ENCODE measurements at places on chromosomes 12 and 14.
A peak's percentile ranks its signal among the peaks of the same experiment; 100 is the strongest.

DNA sequence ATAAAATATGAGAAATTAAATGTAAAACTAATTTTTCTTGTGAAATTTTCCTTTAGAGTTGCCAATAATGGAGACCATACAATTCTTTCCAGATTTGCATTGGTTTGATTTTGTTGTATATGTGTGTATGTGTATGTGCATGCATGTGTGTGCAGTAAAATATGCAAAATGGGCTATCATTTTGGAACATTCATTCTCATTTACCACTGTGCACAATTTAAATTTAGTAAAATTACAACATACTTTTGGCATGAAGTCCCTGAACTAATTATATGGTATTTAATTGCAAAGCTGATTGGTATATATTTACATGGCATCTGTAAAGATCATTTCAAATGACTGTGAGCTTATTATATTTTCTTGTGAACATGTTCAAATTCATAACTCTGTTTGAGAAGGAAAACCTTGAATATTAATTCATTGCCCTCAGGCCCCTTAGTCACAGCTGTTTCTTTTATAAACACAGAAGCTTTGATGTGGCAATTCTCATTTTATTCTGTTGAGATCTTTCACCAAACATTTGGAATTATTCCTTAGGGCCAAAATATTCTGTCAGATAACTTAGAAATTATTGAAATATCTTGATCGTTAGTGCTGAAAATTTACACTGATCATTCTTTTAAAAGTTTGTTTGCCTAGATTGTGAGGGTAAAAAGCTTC, 17.6 kb downstream of the KERA start:
- peak; percentile 4 for DNase-seq

- DNase-seq, result no peak
Observed at GRCh38 chr12:51519755-51520154, 71.3 kb upstream of the SCN8A start.

DNA sequence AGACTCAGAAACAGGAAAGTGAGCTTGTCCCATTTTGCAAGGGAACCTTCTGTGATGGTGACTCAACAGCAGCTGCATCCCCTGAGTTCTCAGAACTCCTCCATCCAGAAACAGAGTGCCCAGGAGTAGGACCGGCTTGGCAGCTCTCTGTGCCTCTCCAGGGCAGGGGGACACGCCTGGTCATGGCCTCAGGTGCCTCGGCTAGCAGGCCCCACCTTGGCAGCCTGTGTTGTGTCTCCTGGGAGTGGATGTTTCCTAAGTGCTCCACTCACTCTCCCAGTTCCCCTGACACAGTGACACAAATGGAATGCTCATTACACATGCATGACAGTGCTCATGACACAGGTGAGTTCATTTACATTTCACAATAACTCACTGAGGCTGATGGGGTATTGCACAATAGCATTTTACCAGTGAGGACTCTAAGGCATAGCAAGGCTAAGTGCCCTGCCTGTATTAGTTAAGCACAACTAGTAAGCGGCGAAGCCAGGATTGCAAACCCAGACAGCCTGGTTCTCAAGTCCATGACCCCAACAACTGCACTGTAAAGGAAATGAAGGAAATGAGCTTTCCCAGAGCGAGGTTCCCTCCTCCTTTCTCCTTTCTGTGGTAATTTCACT, 47.4 kb downstream of the CALM1 start:
- no peak for DNase-seq

DNA sequence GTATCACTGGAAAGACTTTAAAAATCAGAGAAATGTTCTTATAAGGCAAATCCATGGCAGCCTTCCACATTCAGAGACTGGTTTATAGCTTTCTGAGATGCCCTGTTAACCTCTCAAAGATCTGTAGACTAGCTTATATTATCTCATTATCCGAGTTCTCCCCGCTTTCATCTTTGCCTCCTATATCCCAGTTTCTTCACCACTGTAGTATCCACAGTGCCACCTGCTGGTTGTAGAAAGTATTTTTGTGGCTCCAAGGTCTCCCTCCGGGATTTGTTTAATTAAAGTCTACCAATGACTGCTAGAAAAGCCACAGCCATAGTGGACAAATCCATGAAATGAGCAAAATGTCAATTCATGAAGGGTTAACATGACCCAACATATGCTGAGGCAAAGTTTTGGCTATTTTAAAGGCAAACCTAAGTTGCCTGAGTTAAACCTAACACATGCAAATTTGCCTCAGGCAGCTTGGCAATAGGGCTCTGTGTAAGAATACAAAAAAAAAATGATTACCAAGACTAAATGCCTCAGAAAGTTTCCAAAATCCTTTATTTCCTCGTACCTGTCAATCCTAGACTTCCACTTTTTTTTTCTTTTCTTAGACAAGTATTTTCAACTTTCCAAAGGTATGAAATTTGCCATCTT, 218.8 kb upstream of the BMP4 start:
- peak; percentile 66 for DNase-seq

GRCh38 chr12:93336291-93336741, 41.4 kb upstream of the NUDT4 start:
- no peak for DNase-seq

- DNase-seq, result no peak
Observed at GRCh38 chr12:112331886-112332285, 50.3 kb downstream of the HECTD4 start.

- peak; percentile 83 for DNase-seq
Observed at GRCh38 chr12:40107098-40107802, 1.4 kb upstream of the SLC2A13 start.

DNA sequence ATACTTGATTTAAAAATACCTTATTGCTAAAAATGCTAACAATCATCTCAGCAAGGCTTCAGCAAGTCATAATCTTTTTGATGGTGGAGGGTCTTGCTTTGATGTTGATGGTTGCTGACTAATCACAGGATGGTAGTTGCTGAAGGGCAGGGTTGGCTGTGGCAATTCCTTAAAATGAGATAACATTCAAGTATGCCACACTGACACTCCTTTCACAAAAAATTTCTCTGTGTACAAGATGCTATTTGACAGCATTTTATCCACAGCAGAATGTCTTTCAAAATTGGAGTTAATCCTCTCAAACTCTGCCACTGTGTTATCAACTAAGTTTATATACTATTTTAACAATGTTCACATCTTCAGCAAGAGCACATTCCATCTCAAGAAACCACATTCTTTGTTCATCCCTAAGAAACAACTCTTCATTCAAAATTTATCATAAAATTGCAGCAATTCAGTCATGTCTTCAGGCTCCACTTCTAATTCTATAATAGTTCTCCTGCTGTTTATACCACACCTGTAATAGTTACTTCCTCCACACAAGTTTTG, 16.1 kb downstream of the SCAF11 start:
- DNase-seq, result no peak

- no peak for DNase-seq
Observed at GRCh38 chr12:93231938-93232337, 145.8 kb upstream of the NUDT4 start.

DNA sequence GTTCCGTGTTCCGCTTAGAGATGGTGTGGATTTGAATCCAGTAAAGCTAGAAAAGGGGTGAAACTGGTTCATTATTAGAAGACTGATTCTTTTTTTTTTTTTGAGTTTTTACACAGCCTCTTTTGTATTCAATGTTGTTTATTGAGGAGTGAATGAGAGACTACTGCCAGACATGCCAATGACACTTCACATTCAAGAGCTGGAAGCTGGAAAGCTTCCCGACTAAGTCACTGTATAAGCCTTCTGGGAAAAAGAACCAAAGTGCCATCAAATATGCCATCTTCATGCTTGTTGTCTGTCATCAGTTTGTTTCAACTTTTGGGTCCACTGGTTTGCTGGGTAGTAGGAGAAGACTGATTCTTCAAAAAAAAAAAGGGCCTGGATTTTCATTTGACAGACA, 164.8 kb downstream of the ATP23 start:
- DNase-seq, result no peak

GRCh38 chr12:105107171-105107493, 399 bp upstream of the WASHC4 start:
- peak; percentile 70 for DNase-seq

- DNase-seq, result no peak
Observed at GRCh38 chr12:125136702-125137101, 71.5 kb downstream of the AACS start.

DNA sequence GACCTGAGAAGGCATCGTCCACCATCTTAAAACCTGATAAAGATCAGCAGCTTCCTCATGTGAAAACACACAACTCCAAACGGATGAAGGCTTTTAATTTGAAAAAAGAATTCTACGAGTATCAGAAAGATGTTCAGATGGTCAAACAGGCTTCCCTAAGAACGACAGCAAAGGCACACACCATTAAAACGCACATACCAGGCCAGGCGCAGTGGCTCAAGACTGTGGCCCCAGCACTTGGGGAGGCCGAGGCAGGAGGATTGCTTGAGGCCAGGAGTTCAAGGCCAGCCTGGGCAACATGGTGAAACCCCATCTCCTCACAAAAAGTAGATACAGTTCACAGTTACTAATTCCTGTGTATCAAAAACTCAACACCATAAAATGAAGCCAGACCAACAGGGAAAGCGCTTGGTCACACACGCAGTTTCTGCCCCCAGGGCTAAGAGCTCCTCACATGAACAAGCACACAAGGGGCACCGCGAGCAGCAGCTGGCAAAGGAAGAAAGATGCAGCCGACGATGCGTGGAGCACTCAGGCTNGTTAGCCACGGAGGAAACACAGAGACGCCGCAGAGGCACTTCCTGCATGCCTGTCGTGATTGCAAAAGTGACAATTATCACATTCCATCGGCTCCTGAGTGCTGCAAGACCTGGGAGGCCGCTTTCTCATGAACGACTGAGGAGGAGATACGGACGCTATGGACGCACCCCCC, 78.0 kb downstream of the NOC4L start:
- DNase-seq, result peak; percentile 6

- DNase-seq, result no peak
Observed at GRCh38 chr12:26044007-26044394, 80.8 kb downstream of the BHLHE41 start.

GRCh38 chr12:89756194-89756584, 47.6 kb upstream of the ATP2B1 start:
- no peak for DNase-seq

DNA sequence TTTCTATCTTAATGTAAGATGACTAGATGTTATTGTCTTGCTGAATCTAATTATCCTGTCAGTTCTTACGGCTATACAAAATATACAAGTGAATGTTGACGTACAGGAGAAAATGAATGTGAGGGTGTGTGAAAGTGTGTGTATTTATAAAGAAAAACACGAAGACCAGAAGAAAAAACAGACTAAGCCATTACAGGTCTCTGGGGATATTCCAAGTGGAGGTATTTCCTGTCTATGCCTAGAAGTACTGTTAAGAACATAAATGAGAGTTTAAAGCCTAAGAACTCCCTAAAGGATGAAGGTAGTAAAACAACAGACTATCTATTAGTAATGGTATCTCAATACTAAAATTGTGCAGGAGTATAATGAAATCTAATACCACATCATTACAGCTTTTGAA, 7.6 kb downstream of the MDM1 start:
- DNase-seq, result no peak

- DNase-seq, result no peak
Observed at GRCh38 chr12:19026614-19027488, 102.7 kb upstream of the PLEKHA5 start.

DNA sequence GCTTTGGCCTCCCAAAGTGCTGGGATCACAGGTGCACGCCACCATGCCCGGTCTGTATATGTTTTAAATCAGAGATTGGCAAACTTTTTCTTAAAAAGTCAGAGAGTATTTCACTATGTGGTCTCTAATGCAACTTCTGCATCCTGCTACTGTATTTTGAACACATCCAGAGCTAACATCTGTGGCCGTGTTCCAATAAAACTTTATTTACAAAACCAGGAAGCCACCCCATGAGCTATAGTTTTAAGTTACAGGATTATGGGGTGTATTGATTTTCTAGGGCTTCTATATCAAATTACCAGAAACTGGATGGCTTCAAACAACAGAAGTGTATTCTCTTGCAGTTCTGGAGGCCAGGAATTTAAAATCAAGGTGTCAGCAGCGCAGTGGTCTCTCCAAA, 5.3 kb upstream of the RBM19 start:
- no peak for DNase-seq

- no peak for DNase-seq
Observed at GRCh38 chr12:104994336-104994735, 8.2 kb downstream of the NOPCHAP1 start.

DNA sequence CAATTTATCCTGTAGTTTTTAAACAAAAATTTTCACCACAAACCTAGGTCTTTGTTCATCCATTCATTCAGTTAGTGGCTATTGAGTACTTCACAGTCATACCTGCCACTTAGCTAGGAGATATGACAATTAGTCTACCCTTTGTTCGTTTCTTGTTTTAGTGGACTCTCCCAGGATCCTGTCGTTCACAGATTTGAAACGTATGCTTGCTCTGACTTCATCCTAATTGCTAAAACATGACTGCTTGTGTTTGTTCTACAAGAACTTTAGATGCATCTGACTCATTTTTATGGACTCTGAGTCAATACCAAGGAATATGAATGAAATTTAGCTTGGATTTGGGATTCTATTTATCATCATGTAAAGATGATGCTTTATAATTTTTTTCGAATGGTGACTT, 69.5 kb downstream of the TBC1D30 start:
- no peak for DNase-seq

GRCh38 chr14:47536341-47536740, 139.1 kb downstream of the MDGA2 start:
- no peak for DNase-seq

- no peak for DNase-seq
Observed at GRCh38 chr12:55737581-55738122, 5.3 kb upstream of the GDF11 start.

- no peak for DNase-seq
Observed at GRCh38 chr14:85115921-85116320, 414.0 kb upstream of the FLRT2 start.

DNA sequence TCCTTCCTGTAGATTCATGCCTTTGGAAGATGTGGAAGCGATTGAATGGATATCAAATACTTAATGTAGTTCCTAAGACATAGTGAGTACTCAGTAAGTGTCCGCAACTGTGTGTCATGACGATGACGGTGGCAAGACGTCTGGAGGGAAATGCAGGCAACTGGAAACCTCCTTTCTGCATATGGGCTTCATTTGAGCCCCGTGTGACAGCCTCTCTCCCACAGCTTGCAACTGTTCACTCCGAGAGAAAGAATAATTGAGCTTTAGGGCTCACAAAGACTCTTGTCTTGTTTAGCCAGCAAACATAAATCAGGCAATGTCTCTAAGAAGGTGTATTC, 6.9 kb downstream of the CFAP251 start:
- no peak for DNase-seq

GRCh38 chr14:96792591-96792990, 4.6 kb upstream of the VRK1 start:
- DNase-seq, result no peak

All from NCI-H2081 (cell line).